ENCODE measurements at places on chromosomes 6 and 20.
A peak's percentile ranks its signal among the peaks of the same experiment; 100 is the strongest.

DNA sequence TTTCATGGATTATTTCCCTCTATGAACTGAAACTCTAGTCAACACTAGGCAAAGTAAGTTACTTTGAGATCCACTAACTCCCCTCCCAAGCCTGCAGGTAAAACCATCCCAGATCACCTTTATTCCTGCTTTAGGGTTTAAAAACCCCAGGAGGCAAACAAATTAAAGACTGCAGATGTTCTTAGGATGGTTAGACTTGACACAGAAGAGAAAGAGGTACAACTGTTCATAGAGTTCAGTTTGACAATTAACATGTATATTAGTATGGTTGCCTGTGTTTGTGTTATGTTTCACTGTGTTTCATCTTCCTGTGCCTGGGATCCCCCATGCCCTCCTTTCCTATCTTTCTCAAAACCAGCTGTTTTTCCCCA is 53.5 kb downstream of the RREB1 start:
- DNase-seq, result no peak

GRCh38 chr6:148868314-148868713 is 121.5 kb downstream of the UST start:
- DNase-seq, result no peak

DNA sequence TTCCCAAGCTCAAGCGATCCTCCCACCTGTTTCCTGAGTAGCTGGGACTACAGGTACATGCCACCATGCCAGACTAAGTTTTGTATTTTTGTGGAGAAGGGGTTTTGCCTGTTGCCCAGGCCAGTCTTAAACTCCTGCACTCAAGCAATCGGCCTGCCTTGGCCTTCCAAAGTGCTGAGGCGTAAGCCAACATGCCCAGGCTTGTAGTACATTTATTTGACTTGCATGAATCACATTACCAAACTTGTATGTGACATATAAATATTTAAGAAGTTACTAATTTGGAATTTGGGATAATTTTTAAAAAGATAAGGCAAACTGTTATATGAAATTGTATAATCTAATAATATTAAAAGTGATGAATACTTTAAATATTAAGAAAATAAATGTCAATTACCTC is 157.6 kb downstream of the MCHR2 start:
- no peak for DNase-seq

- DNase-seq, result no peak
Measured at GRCh38 chr6:16343593-16343992, 105.2 kb downstream of the GMPR start.

DNA sequence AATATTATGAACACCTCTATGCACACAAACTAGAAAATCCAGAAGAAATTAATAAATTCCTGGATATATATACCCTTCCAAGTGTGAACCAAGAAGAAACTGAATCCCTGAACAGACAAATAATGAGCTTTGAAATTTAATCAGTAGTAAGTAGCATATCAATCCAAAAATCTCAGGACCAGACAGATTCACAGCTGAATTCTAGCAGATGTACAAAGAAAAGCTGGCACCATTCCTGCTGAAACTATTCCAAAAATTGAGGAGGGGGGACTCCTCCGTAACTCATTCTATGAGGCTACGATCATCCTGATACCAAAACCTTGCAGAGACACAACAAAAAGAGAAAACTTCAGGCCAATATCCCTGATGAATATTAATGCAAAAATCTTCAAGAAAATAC is 67.0 kb upstream of the PDE7B start:
- no peak for DNase-seq

DNA sequence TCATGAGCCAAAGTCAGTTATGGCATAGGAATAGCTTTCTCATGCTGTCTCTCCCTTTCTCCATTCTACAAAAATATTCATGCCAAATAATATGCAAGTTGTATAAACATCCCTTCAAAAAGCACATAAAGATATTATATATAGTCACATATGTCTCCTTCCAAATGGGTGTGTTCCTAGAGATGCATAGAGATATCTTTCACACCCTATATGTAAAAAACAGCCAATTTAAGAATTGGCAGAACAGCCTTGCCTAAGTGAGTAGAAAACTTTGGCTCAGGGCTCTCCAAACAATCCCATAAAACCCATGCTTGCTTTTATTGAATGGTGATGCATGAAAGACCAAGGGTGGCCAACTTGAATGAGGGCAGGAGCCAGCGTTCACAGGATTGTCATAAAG is 274.7 kb upstream of the SUPT3H start:
- no peak for DNase-seq

- no peak for DNase-seq
Measured at GRCh38 chr20:39025883-39026282, 63.7 kb downstream of the DHX35 start.

GRCh38 chr6:33197431-33198048 is 2.9 kb downstream of the RXRB start:
- no peak for DNase-seq

GRCh38 chr6:157946865-157947532 is 34.7 kb upstream of the SYNJ2 start:
- peak; percentile 28 for DNase-seq

DNA sequence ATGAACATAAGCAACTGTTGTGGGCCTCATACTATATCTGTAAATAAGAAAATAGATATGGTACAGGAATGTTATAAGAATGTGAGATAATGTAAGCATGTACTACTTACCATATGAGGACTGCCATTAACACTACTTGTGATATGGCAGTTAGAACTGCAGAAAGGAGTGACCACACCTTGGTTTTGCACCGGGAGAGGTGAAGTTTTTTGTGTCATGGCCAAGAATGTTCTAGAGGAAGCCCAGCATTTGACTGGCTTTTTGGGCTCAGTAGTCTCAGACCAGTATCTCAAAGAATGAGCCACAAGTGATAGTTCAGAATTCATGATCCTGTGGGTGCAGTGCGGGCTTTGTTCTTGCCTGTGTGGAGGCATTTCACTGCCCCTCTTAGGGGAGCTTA is 123.5 kb downstream of the CLIC5 start:
- DNase-seq, result no peak

GRCh38 chr6:35605600-35605999 is 83.1 kb downstream of the FKBP5 start:
- no peak for DNase-seq

DNA sequence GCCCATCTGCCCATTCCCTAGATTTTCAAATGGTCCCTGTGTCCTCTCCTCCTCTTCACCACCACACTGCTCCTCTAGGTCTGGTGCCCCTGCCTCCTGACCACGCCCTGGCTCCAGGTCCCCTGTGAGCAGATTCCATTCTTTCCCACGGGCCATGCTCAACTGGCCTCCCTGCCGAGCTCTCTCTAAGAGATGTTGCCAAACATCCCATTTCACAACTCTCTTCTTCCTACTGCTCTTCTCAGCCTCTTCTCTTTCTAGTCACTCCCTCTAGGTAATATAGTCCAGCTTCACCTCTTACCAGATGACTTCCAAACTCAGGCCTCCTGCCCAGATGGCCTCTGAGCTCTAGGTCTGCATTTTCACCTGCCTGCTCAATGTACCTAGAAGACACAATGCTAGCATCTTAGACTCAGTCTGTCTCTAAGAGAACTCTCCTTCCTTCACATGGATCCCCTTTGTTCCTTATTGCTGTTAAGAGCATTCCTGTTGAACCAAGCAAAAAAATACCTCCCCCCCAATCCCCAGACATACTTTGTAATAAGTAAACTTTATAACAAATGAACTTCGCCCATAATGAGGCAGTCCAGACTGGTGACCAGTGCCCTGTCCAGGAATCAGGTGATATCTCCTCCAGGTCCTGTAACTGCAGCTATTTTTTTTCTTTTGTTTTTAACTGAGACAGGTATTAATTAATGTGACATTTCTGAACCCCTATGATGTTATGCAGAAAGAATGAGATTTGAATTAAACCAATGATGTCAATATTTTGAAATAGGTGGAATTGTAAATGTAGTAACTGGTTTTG is 79.0 kb downstream of the LYRM4 start:
- DNase-seq, result no peak

- no peak for DNase-seq
Measured at GRCh38 chr6:144935661-144936060, 650.5 kb downstream of the UTRN start.

GRCh38 chr6:14159090-14159489 is 41.5 kb downstream of the CD83 start:
- DNase-seq, result no peak

DNA sequence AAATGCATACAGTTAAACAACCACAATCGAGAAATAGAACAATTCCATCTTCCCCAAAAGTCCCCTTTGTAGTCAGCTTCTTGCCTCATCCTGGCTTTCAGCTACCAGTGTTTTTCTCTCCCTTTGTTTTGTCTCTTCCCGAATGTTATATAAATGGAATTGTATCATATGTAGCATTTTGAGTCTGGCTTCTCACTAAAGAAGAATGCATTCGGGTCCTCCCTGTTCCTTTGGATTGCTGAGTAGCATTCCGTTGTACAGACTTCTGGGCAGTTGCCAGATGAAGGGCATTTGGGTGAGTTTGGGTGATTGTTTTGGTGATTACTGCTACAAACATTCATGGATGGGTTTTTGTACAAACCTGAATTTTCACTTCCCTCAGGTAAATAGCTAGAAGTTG is 27.8 kb downstream of the PRPH2 start:
- no peak for DNase-seq

GRCh38 chr6:2651961-2652360 is 98.8 kb downstream of the MYLK4 start:
- DNase-seq, result no peak

DNA sequence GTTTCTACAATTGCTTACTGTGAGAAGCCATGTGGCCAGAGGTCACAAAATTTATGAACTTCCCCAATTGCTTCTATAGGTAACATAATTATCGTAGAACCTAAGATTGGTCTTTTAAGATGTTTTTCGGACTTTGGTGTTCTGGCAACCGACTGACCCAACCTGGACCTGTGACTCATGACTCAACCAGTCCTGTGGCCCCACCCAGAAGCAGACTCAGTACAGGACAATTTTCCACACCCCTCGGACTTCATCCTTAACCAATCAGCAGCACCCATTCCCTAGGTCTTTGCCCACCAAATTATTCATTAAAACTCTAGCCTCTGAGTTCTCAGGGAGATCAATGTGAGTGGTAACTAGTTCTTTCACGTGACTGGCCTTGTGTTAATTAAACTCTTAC is 26.4 kb upstream of the AKAP12 start:
- no peak for DNase-seq

DNA sequence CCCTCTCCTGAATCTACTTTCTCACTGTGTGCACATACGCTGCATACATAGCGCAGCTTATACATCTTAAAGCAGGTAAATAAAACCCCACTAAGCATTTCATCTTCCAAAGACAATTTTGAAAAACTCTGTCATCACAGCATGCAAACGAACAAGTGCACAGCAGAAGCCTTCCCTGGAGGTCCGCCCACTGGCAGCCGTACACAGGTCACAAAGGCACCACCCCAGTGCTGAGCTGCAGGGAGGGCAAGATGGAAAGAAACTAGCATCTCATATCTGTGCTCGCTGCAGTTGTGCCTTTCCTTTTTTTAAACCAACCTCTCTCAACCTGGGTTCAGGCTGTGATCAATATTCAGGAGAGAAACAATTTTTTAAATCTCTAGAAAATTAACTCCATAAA is 73.3 kb downstream of the HUS1B start:
- no peak for DNase-seq

DNA sequence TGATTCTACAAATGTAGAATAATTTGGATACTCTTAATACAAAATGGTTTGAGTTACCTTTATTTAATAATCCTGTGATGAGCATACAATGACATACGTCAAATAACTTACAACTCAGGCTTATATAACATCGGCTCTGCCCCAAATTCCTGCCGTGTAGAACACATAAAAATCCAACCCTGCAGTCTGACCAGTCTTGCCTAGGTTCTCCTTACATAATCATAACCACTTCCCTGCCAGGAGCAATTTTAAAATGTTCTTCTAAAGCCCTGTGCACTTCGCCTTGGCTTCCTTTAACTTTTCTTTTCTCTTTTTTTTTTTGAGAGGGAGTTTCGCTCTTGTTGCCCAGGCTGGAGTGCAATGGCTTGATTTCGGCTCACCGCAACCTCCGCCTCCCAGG is 16.2 kb upstream of the IER3 start:
- DNase-seq, result no peak

GRCh38 chr20:34703424-34704176 is 544 bp upstream of the TP53INP2 start:
- DNase-seq, result no peak

DNA sequence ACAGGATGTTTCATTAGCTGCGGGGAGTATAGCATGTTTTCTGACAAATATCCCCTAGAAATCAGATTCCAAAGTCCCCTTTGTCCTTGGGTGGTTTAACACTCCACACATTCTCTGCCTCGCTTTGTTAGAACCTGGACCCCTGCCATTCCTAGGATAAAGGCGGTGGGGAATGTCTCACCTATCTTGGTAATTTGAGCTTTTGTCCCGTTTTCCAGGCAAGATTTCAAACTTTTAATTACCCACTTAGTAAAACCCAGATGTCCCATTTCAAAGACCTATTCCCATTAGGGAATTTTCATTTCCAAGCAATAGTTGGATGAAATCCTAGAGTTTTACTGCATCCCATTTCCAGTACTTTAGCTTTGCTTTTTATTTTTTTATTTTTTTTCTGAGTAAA is 501.0 kb upstream of the MAP3K7 start:
- DNase-seq, result peak; percentile 80

- DNase-seq, result no peak
Measured at GRCh38 chr6:106870069-106870468, 104.5 kb downstream of the CD24 start.

DNA sequence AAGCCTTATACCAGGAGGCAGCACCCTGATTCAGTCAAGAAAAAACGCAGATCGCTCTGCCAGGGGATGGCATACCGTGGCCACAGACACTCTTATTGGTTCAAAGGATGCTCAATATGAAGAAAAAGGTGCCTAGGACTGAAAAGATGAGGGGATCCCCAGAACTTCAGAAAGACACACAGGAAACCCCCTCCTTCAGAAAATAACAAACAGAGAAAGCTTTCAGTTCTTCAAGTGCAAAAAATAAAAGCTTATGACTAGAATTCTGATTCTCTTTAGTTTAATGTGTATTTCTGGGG is 17.7 kb upstream of the MYB start:
- DNase-seq, result no peak

- no peak for DNase-seq
Measured at GRCh38 chr6:21441386-21441785, 152.2 kb upstream of the SOX4 start.

GRCh38 chr6:167568407-167569024 is 243.6 kb downstream of the TTLL2 start:
- DNase-seq, result no peak

- DNase-seq, result no peak
Measured at GRCh38 chr6:42740725-42741124, 5.2 kb downstream of the TBCC start.

DNA sequence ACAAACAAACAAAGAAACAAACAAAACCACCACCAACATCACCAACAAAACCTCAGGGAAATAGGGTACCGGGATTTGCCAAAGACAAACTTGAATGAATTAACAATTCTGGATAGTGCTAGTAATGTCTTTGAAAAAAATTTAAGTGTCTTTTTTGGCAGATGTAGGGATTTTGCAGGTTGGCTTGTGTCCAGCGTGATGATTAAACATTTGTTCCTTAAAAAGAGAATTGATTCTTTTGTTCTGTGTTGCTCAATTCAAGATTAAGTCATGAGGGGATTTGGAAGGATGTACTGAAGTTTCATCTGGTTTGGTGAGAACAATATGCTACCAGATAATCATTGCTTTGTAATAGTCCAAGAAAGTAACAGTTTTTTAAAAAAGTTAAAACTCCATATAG is 125.1 kb upstream of the HS3ST5 start:
- DNase-seq, result no peak

Measured in NCI-H1092 treated with DMSO at 0.1 percent for 48 hours (cell line).